Stimulated activated CD4-positive, alpha-beta T cell treated with anti-CD3 and anti-CD28 coated beads, Interleukin-4, amount 100 ng/mL, for 4 hours (primary cell): ENCODE measurements at places on chromosomes 6 and 20.

DNA sequence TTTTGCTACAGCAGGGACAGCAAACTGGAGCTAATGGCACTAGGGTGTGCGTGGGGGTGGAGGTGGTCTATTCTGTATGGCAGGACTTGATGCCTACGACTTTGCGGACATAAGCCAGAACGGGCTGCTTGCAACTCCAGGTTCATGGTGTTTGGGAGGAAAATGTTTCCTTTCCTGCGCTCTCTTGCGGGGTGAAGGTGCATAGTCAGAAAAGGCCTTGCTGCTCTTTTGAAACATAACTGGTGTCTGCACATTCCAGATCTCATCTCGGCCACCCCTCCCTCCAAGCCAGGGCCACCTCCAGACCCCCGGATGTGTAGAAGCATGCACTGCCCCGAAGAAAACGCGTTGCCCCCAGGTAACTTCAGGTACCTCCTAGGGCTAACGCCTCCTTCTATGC lies 8.1 kb downstream of the FOXA2 start:
- DNase-seq = no peak

DNA sequence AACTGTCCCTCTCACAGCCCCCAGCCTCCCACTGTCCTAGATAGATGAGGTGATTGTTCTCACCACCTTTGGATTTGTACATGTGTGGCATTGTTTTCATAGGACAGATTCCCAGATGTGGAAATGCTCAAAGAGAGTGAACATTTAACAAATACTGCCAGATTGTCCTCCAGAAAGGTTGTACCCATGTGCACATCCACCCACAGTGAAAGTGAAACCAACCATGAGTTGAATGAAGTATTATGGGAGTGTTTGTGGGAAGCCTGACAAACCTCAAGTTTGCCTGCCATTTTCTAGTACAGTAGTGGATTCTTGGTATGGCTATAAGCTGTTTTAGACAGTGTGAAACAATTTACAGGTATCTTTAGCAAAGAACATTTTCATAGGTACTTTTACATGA lies 42.7 kb downstream of the ANKRD6 start:
- DNase-seq = no peak

DNA sequence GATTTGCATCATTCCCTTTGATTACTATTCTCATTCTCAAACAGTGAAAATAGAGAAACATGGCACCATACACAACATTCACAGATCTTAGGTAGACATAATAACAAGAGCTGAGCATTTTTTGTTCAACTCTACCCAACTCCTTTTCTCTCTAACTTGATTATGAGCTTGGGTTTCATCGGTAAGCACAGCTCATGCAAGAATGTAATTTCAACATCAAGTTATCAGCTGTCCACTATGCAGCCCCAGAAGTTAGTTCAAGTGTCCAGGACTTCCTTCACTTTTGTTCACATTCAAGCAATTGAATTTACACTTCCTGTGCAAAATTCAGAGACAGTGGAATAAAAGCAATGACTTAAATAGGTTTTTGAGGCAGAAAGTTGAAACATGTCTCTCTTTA lies 297.7 kb upstream of the SASH1 start:
- DNase-seq = no peak

DNA sequence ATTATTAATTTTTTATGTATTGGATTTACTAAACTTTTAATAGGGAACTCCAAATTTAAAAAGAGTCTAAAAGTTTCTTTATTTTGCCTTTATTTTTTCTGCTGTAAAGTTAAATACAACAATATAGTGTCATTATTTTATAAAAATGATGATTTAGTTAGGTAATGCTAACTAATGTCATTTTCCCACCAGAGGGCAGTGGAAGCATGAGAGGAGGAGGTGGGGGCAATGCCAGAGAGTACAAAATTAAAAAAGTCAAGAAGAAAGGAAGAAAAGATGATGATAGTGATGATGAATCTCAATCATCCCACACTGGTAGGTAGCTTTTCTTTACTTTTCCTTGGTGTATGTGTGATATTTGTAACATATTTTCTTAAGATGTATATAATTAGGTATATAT lies 20.2 kb upstream of the FHL5 start:
- no peak for DNase-seq

DNA sequence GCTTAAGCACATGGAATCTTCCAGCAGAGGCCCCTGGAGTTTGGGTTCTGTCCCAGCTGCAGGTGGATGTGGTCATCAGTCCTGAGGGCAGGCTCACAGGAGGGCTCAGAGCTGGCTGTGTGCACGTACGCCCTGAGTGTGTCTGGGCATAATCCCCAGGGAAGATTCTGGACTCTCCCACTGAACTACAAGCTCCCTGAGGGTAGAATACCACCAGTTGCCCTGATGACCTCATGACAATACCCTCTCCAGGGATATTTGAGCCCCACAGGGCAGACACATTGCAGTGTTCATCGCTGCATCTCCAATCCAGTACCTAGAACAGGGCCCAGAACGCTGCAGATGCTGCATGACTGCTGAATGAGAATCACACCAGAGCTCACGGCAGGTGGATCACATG lies 92.5 kb downstream of the BMP7 start:
- DNase-seq = no peak

DNA sequence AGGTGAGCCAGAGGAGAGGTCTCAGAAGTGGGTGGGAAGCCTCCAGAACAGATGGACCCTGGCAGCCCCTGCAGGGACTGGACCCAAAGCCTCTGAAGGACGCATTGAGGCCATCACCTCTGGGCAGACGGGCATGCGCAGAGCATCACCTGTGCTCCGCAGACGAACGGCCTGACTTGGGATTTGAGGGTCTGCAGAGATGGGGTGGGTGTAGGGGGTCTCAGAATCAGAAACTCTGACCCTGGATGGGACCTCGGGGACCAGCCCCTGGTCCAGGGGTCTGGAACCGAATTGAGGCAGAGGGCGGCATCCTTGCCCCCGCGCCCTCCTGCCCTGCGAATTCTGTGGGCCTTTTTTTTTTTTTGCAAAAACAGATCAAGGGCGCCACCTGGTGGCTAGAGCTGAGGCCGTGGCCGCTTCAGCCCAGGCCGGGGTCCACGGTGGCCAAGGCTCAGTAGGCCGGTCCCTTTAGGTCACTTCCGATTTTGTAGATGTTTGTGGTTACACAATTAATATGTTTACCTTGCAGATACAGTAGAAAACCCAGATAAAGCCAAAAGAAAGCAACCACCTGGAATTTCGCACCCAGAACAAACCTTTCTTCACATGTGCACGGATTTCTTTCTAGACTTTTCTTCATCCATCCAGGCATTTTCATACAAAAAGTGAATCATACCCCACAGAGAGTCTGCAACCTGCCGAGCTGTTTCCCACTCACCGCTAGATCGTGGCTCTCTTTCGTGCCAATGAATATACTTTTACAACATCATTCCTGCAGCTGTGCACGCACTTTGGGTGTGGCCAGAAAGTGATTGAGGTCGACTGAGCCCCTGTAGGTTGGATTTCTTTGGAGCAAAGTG lies 25.9 kb downstream of the ZBP1 start:
- peak; percentile 59 for DNase-seq

- no peak for DNase-seq
Observed at GRCh38 chr6:130720076-130720715, 107.0 kb upstream of the SMLR1 start.

DNA sequence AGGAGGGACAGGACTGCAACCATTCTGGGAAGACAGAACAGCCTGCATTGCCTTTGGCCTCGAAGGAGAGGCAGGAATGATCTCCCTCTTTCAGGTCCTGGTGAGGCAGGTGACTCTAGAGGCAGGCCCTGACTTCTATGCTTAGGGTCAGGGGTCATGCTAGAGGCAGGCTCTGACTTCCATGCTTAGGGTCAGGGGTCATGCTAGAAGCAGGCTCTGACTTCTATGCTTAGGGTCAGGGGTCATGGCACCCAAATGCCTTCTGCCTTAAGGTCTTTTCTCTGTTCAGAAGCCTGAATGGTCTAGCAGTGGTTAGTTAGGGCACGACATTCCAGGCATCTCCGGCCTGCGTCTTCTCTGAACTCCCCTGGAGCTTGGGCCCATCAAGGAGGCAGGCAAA lies 35.1 kb upstream of the AAR2 start:
- no peak for DNase-seq
